Left lobe of liver (tissue), 2 donors: ENCODE measurements at places on chromosomes 7 and 10.
A peak's percentile ranks its signal among the peaks of the same experiment; 100 is the strongest.

DNA sequence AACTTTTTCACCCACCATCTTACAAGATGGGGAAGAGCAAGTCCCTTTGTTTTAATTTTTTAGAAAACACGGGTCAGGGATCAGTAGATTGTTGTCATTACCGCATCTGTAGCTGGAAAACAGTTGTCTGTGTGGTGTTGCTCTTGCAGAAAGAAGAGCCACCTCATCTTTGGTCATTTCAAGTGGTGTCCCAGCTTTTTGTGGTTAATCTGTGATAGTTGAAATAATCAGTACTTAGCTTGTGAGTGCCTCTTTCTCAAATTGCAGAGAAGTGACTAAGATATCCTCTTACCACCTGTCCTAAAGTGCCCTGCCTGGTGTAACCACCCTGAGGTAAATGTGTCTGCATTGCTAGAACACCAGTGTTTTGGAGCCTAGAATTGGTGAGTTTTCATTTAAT, 5.5 kb downstream of the PRPF18 start:
- DNase-seq: no peak

GRCh38 chr10:4138146-4138721, 353.2 kb upstream of the KLF6 start:
- no peak for DNase-seq

DNA sequence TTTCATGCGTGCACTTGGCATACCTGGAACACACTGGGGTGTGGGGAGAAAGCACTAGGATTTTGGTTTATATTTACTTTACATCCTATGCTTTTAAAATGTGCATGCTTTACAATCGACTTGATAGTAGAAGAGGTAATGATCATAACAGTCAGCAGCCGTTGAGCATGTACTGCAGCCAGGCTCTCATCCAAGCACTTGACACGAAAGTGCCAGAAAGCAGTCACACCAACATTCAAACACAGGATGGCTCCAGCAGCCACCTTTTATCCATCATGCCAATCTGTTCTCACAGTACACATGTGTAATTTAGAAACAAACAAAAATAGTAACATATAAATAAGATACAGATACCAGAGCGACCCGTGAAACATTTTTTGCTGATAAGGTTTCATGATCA, 1.2 kb upstream of the FAM241B start:
- no peak for DNase-seq

DNA sequence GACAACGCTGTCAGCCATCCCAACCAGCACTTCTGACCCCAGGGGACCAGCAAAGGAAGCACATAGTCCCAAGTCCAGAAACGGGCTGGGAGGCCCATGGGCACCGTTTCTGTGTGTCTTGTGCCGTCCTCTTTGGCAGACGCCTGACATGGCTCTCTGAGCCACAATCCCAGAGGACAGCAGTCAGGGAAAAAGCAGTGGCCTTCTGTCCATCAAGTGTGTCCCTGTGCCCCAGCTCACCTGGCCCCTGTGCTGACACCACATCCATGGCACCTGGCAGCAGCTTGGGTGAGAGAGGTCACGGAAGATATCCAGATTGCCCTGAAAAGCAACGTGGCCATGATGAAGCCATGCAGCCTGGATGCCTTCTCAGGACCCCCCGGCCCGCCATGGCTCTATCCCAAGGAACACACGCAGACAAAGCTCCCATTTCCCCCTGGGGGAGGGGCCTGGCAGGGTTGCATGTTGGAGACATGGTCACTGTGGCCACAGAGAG, 38.1 kb upstream of the ANTXRL start:
- DNase-seq: peak; percentile 42

DNA sequence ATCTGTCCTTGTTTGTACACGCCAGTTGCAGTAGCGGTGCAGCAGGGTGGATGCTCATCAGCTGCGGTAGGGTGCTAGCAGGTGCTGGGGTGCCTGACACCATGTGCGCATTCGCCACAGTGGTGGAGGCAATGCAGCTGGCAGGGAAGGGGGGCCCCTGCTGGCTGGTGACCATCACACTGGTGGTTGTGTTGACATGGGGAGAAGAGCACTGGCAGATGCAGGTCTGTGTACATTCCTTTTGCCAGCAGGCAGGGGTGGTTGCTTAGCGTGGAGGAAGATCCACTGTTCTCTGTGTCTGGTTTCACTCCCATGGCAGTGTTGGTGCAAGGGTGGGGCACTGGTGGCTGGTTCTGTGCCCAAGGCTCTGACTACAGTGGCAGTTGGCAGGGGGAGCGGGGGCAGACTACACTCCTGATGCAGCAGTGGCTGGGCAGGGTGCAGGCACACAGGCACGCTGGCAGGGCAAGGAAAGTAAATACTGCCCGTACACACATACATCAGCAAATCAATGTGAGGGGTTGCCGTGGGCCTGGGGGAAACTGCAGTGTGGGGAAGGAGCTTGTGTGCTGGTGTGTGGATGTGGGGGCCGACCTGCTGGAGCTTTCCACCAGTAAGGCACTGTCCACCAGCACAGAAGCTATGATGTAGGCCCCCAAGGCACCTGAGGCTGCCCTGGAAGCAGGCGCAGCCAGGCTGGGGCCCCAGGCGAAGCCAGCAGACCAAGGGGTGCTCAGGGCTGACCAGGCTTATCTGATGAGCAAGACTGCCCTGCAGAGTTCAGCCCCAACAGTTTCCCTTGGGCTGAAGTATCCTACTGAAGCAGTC, 87.2 kb upstream of the UNC5B start:
- DNase-seq: peak; percentile 33

DNA sequence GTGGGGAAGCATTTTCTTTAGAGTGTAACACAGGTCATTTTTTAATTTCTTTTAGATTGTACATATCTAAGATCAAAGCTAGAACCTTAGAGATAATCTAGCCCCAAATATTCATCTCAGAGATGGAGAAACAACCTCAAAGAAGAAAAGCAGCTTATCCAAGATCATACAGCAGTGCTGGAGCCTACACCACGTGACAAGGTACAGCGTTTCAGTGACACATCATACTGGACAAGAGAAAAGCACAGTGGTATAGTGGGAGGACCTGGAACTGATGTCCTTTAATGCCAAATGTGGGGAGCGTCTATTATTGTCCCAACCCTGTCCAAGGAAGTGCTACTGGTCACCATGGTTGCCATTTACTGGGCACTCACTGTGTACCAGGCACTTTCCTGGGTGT, 445.8 kb downstream of the RPS24 start:
- DNase-seq: no peak

DNA sequence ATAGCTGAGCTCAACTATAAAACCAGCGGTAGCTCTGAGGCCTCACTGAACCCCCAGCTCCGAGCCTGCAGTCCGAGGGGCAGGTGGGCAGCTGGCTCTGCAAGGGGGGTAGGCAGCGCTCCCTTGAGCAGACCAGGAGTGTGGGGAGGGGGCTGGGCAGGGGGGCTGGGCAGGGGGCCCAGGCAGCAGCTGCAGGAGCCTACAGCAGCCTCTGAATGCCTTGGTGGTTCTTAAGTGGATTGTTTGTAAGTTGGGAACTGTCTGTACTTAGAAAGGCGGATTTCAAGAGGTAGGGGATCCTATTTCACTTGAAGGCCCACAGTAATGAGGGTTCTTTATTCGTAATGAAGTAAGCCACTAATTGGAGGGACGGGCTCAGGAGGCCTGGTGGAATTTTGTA, 72.3 kb downstream of the ICA1 start:
- no peak for DNase-seq

DNA sequence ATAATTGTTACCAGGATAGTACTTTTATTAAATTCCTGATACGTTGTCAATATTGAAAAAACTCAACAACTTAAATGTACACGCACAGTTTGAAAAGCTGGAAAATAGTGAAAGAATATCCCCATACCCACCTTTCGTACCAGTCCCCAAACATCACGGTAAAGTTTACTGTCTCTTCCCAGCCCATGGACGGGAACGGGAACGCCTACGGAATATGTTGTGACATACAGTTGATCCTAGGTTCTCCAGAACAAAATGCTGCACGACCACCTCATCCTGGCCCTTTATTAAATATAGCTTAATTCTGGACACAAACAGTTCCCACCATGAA, 527 bp upstream of the BCAP29 start:
- no peak for DNase-seq
